A549 treated with GW870086 at 1 μM for 4 hours (cell line): ENCODE measurements at places on chromosomes 2 and 18. TPM values are rescaled to one million over a fixed set of nuclear protein-coding genes. Genes with fewer than 3 reads are reported as not detected.

TWIST2 gene
- total RNA-seq: 9.9 to 17.5 TPM (median 16.6 TPM) in 5 replicates

ALK gene
- total RNA-seq: not detected in 5 replicates

TOGARAM2 gene
- 0.09 to 0.28 TPM (median 0.19 TPM) in 5 replicates for total RNA-seq

CLEC4F gene
- not detected in 5 replicates for total RNA-seq

LRRTM1 gene
- total RNA-seq: not detected in 5 replicates

ELOA2 gene
- total RNA-seq: not detected in 5 replicates

RTP5 gene
- total RNA-seq: not detected in 5 replicates

MAPK4 gene
- 0.11 to 0.26 TPM (median 0.23 TPM) in 5 replicates for total RNA-seq

LOXHD1 gene
- total RNA-seq: not detected in 5 replicates

FBXO15 gene
- 0.29 to 1.4 TPM (median 0.57 TPM) in 5 replicates for total RNA-seq

KCNIP3 gene
- 1.1 to 1.6 TPM (median 1.3 TPM) in 5 replicates for total RNA-seq

COBLL1 gene
- 3.9 to 5.8 TPM (median 4.6 TPM) in 5 replicates for total RNA-seq

SGPP2 gene
- 0.32 to 0.60 TPM (median 0.45 TPM) in 5 replicates for total RNA-seq

EMX1 gene
- total RNA-seq: 0.13 to 0.25 TPM in 2 of 5 replicates, not detected in the others

LRATD1 gene
- 0.02 to 0.09 TPM (median 0.05 TPM) in 4 of 5 replicates, not detected in the other for total RNA-seq

NEUROD1 gene
- not detected in 5 replicates for total RNA-seq

GREB1 gene
- 1.7 to 3.7 TPM (median 3.0 TPM) in 5 replicates for total RNA-seq

SERPINB12 gene
- not detected in 5 replicates for total RNA-seq

CTAGE1 gene
- total RNA-seq: not detected in 5 replicates

UGT1A8 gene
- 0.07 to 0.28 TPM in 2 of 5 replicates, not detected in the others for total RNA-seq

RTN4 gene
- 411 to 527 TPM (median 509 TPM) in 5 replicates for total RNA-seq

RNF138 gene
- 9.6 to 13.7 TPM (median 12.9 TPM) in 5 replicates for total RNA-seq

IL1A gene
- 0.09 to 0.35 TPM (median 0.21 TPM) in 5 replicates for total RNA-seq

EPB41L5 gene
- total RNA-seq: 3.3 to 5.8 TPM (median 4.8 TPM) in 5 replicates
